ENCODE measurements at places on chromosomes 2 and 18. TPM values are rescaled to one million over a fixed set of nuclear protein-coding genes. Genes with fewer than 3 reads are reported as not detected.

PRSS56 gene
- 0.40 TPM for total RNA-seq

CFC1 gene
- total RNA-seq = not detected

- DNase-seq = no peak
Observed at GRCh38 chr2:24210106-24210455, 35.2 kb downstream of the FAM228A start.

GRCh38 chr2:3604991-3605961 lies 10.4 kb downstream of the COLEC11 start:
- no peak for DNase-seq

- DNase-seq = no peak
Observed at GRCh38 chr2:225471482-225471881, 72.0 kb downstream of the NYAP2 start.

DNA sequence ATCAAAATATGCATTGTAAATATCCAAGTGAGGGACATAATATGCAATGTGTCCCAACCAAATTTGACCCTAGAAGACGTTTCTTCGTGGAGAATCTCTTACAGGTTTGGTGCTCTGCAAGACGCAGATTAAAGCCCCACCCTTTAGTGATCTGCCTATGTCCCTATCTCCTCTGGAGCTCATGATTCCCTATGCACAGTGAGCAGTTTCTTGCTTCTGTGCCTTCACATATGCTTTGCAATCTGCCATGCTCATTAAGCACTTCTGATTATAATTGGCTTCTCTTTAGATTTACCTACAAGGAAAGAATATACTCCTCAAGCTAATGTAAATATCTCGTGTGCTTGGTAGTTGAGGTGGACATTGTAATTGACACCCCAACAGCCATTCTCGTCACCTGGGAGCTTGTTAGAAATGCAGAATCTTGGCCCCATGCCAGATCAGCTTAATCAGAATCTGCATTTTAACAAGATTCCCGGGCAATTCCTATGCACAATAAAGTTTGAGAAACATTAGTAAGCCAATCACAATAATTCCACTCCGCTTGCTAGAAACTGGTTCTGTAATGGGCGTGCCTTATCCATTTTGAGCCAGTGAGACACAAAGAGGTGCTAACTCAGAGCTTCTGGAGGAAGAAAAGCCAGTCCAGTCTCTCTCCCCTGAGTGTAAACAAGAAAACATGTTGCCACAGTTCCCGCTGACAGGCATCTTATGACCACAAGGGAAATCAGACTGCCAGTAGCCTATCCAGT lies 2.8 kb upstream of the PUM2 start:
- no peak for DNase-seq

DNA sequence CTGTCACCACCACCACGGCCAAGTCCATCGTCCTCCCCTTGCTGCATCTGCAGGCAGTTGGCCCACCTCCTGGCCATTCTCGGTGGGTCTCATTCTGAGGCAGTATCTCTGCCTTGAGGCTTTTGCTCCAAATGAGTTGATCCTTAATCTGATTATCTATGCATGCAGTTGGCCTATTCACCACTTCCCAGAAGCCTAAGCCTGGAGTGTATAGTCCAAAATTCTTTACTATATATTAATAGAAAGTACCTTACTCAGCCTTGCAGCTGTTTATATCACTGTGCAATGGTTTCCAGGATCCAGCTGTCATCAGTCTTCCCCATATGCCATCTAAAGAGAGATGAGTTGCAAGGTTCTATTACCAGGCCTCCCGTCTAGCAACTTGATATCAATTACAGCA lies 292.4 kb downstream of the SS18 start:
- peak; percentile 84 for DNase-seq
